Stimulated activated CD8-positive, alpha-beta memory T cell treated with anti-CD3 and anti-CD28 coated beads, Interleukin-2, amount 100 ng/mL, for 1 hour (primary cell): ENCODE measurements at places on chromosomes 4 and X.

GRCh38 chrX:27953171-27953570 lies 28.1 kb downstream of the DCAF8L1 start:
- DNase-seq = no peak

DNA sequence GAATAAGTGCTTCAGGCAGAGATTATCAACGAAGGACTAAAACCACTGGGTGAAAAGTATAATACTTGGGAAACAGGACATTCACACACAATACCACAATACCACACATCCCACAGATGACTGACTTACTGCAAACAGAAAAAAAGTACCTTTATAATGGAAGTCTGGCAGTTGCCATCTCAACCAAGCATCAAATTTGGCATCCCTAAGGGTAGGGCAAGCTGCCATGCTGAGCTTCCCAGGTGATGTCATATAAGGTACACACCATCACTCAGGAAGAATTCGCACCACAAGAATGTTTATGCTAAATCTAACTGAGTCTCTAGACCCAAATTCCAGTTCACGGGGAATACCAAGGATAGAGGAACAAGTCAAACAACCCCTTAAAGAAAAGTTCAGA lies 9.1 kb downstream of the QDPR start:
- no peak for DNase-seq

- DNase-seq = no peak
Measured at GRCh38 chr4:32102896-32103295, 1382.7 kb downstream of the PCDH7 start.

DNA sequence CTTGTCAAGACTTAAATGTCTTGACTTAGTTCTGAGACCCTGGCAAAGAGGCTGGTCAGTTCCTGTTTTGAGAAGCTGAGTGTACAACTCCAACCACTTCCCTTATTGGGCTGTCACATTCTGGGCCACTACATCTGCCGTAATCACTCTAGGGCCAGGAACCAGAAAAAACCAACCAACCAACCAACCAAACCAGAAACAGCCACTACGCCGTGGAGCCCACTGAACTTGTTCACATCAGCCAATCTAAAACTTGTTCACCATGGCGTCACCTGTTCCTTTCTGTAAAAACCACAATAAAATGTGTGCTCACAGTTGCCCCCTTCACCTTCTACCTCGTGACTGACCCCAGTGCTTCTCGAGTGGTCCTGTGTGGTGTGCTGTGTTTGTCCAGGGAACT lies 107.3 kb downstream of the JADE1 start:
- DNase-seq = no peak

DNA sequence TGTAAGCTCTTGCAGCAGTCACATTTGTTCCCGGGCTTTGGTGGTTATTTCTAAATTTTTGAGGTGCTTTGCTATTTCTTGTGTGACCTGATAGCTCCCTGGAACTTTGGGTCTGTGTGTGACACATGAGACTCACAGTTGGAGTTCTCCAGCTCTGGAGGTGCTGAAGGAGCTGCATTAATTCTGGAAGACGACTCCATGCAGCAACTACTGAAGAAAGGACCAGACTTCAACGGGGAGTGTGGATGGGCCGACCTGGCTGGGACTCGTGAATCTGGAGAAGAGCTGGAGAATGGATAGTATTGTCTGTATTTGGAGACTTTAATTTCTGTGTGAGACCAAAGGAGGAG lies 1.5 kb downstream of the MRFAP1 start:
- no peak for DNase-seq

DNA sequence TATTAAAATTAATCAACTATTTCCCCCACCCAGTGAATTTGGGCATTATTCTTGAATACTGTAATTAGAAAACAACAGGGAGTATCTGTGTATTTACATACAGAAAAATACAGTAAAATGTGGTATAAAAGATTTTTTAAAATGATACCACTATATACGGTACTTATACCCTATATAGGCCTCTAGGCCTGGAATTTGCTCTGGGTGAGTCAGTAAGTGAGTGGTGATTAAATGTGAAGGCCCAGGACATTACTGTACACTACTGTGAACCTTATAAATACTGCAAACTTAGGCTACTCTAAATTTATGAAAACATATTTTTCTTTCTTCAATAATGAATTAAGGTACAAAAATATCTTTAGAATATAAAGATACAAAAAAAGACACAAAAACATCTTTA lies 6.3 kb upstream of the CSN3 start:
- no peak for DNase-seq

- DNase-seq = no peak
Measured at GRCh38 chr4:153365003-153365402, 20.5 kb downstream of the MND1 start.

- no peak for DNase-seq
Measured at GRCh38 chrX:149639568-149639967, 8.0 kb upstream of the TMEM185A start.

GRCh38 chrX:132853040-132853439 lies 105.4 kb downstream of the HS6ST2 start:
- DNase-seq = no peak

DNA sequence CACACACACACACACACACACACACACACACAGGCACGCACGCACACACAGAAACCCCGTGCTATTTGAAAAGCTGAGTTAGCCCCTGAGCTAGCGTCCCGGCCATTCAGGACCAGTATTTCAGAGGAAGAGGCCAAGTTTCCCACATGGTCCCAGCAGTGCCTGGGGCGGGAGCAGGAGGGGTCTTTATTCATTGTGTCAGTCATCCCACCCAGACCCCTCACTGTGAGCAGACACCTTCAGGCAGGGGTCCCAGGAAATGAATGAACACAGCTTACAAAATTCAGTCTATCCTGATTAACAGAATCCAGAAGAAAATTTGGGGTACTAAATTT lies 58.1 kb downstream of the ZFYVE28 start:
- DNase-seq = no peak

DNA sequence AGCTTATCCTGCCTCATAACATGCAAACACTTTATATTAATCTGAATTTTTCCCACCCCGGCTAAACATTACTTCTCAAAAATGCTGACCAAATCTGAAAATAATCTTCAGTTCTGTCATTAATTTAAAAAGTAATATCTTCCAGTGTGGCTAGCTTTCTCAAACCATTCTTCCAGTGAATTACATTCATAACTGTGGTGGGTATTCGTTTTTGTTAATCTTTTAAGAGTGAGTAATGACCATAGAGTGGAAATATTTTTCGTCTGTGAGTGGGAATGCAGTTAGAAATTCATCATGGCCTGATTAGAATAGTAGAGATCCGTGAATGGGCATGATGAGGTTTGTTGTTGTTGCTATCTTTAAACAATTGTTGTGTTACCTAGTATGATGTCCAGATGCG lies 138.6 kb upstream of the SFRP2 start:
- no peak for DNase-seq

DNA sequence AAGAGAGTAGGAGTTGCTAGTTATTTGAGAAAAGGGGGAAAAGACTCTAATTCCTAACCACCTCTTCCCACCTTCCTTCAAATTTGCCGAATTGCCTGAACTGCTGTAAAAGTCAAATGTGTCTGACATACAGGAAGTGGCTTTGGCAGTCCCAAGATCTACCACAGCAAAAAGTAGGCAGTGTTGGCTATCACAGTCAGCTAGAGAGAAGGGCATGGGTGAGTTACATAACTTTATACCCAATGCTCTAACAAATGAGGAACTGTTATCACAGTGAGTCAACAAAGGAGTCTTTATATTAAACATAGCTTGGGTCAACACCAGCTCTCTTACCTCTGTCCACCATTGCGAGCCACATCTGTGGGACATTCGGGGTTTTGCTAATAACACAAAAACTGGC lies 2.4 kb upstream of the MBNL3 start:
- no peak for DNase-seq

- no peak for DNase-seq
Measured at GRCh38 chrX:37651921-37652452, 33.6 kb upstream of the XK start.

- no peak for DNase-seq
Measured at GRCh38 chrX:136827026-136827425, 46.3 kb upstream of the ARHGEF6 start.

DNA sequence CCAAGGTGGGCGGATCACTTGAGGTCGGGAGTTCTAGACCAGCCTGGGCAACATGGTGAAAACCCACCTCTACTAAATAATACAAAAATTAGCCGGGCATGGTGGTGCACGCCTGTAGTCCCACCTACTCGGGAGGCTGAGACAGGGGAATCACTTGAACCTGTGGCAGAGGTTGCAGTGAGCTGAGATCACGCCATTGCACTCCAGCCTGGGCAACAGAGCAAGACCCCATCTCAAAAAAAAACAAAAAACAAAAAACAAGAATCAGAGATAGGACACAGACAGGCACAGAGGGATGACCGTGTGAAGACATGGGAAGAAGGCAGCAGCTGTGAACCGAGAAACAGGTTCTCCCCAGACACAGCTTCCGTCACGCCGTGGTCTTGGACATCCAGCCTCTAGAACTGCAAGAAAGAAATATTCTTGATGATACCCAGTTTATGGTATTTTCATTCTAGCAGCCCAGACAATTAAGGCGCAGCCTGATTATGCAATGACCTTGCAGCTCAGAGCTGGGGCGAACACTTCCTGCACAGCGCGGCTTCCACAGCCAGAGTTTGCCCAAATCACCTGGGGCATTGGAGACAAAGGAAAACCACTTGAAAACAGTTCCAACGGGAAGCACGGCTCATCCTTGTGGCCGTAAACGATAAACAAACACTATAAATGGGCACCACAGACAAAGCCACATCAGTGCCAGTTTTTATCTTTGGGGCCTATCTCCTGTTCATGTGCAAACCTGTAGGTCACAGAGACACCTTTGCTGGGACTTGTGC lies 4.2 kb upstream of the ARSD start:
- no peak for DNase-seq

DNA sequence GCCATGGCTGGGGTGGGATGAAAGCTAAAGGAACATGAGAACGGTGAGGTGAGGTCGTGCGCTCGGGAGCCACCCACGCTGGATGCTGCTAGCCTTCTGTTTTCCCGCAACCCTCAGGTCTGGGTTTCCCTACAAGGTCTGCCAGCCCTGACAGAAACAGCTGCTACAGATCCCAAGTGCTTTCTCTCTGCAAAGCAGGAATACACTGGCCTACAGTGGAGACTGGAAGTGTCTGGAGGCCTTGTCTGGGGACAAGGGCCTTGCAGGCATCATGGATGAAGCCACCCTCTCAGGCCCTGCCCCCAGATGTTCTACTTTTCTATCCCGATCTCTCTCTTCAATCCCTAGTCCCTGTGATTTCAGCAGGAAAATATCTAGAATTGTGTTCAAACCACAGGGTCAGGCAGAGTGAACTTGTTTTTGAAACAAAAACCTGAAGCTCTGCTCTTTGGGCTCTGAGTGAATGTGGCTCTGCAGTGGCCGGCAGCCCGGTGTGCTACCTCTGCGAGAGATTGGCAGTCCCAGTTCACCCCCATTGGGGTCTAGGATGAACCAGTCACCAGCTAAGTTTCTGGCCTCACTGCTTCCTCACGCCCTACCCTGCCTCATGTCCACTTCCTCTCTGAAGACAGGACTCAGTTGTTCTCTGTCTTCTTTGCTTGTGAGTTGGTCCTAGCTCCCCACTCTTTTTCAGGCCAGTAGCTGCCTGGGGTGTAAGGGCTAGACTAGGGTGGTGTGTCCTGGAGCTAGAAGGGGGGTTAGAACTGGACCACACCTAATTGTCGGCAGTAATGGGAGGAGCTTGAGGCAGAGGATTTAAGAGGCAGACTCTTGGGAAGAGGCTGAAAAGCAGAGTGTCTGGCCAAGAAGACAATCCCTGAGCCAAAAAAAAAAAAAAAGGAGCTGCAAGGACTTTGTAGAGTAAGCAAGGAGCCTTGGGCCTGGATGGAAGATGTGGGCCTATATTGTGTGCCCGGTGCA lies 89.6 kb downstream of the RTL5 start:
- DNase-seq = no peak

DNA sequence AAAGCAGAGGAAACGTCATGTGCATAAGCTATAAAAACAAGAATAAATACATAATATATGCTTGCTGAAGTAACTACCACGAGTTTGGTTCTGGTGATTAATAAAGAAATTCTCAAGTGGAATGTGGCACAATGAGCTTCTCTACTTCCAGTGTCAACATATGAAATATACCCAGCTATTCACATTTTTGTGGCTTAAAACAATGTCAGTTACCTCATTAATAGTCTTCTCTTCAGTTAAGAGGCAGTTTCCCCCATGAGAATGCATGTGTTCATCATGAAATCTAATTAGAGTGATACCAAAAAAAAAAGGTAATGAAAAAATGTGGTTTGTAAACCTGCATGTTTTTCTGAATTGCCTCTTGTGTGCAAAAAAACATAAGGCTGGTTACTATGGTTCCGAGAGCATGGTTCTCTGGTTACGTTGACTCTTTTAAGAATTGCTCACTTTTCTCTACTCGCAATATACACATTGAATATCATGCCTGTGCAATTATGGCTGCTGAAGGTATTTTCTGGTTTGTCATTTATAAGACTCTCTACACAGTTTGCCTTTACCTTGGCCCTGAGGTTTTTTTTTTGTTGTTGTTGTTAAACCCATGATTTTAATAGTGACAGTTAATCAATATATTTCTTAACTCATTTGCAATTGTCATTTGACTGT lies 108.2 kb downstream of the PCDH7 start:
- no peak for DNase-seq

- no peak for DNase-seq
Measured at GRCh38 chr4:128461291-128462102, 173.9 kb upstream of the PGRMC2 start.

GRCh38 chr4:153216546-153216945 lies 12.3 kb downstream of the TRIM2 start:
- DNase-seq = no peak

- DNase-seq = no peak
Measured at GRCh38 chr4:181949704-181950312, 293.4 kb upstream of the TENM3 start.

DNA sequence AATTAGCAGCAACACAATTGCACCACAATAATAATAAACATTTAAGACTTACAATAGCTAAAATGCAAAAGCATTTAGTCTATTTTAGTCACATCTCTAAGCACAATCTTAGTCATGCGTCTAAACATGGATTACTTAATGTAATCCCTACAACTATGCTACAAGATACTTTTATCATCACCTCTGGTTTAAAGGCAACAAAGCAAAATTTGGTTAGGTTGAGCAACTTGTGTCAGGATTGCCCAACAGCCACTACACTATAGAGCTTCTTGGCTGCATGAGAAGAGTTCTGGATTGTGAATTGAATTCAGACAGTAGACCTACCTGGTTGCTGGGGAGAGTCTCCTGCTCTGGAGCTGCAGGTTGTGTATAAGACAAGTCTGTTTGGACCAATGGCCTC lies 146.5 kb upstream of the PUDP start:
- DNase-seq = no peak

DNA sequence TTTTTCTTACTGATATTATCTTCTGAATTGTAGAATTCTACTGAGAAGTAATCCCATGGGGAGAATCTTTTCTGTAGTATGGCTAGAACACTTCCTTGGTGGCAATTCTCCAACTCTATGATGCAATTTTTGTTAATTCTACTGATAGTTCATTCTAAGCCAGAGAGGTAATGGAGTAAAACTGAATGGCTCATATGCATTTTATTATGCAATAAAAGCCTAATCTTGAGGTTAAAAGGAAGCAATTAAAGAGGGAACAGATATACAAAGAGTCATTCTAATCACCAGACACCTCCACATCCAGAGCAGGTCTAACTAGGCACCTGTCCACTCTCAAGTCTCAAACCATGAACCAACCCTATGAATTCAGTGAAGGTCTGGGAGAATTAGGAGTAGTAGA lies 9.7 kb downstream of the RAP2C start:
- DNase-seq = no peak

- DNase-seq = no peak
Measured at GRCh38 chr4:138410266-138410665, 168.1 kb upstream of the SLC7A11 start.

- no peak for DNase-seq
Measured at GRCh38 chr4:83390944-83391343, 56.3 kb upstream of the HPSE start.
